Spleen (tissue), 13 donors: ENCODE measurements at places on chromosomes 2 and 18.

GRCh38 chr2:152466980-152467676 lies 132.2 kb downstream of the FMNL2 start:
- DNase-seq: no peak

DNA sequence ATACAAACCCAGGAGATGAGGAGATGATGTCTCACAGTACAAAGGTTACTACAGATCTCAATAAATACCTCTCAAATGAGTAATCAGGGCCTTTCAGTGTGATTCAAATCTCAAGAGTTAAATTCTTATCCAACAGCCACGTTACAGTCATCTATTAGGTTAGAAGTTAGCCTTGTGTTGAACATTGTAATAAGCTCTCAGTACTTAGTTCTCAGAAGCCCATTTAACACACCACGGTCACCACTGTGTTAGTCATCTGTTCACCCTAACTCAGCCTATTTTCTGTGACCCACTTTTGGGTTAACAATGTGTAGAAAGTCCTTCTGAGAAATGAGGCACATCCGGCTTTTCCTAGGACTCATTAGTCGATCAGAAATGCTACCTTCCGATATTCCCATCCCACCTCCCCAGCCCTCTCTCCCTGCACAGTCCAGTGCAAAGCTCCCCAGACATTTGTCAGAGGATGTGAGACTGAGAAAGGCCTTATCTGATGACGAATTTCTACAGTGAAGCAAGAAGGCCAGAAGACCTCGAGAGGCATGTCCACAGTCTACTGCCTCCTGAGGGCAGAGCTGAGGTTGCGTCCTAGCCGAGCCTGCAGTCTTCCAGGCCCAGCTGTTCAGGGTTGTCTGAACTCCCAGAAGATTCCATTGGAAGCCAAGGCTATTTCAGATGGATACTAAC lies 92.6 kb downstream of the ACTR2 start:
- no peak for DNase-seq

DNA sequence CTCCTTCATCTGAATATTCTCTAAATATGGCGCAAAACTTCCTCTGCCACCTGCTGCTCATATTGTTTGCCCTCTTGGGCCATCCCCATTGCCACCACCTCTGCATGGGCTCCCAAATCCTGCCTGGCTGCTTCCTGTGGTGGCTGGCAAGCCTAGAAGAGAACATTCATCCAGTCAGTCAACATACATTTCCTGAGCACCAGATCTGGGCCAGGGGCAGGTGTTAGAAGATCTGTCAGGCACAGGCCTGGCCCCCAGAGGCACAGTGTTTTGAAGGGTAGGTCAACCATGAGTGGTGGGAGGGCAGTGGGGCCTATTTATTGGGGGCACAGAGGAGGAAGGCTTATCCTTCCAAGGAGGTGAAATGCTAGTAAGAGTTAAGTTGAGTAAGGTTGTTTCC lies 73.2 kb downstream of the TMEM247 start:
- no peak for DNase-seq

DNA sequence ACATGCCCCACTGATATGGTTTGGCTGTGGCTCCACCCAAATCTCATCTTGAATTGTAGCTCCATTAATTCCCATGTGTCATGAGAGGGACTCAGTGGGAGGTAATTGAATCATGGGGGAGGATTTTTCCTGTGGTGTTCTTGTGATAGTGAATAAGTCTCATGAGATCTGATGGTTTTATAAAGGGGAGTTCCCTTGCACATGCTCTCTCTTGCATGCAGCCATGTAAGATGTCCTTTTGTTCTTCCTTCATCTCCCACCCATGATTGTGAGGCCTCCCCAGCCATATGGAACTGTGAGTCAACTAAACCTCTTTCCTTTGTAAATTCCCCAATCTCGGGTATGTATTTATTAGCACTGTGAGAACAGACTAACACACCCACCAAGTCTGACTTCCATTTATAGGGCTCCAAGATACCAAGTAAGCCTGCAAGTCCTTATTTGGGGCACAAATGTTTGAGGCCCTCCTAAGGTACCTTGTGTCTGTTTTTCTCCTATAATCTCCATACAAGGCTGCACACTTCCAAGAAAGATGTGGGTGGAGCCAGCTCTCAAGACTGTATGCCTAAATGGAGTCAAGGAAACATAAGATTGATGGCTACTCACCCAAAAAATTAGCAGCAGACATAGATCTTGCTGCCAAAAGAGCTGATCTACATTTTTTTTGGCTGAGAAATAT lies 364.7 kb downstream of the TXNL1 start:
- no peak for DNase-seq

GRCh38 chr2:241931976-241932898 lies 62.7 kb downstream of the RTP5 start:
- DNase-seq: no peak

GRCh38 chr2:39938035-39938835 lies 159.2 kb upstream of the THUMPD2 start:
- no peak for DNase-seq

DNA sequence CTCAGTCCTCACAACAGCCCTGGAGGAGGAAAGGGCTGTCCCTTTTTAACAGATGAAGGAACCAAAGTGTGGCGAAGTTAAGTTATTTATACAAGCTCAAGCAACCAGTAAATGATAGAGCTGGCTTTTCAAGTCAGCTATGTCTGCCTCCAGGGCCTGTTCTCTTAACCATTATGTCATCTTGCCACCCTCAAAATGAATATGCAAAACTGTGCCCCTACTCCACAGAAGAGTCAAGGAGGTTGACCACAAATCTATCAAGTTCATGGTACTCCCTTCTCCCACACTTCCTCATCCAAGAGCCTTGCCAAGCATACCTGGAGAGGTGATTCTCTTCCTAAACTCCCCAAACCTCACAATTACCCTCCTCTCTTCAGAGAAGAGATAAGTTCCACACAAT lies 37.3 kb upstream of the CREB1 start:
- no peak for DNase-seq

DNA sequence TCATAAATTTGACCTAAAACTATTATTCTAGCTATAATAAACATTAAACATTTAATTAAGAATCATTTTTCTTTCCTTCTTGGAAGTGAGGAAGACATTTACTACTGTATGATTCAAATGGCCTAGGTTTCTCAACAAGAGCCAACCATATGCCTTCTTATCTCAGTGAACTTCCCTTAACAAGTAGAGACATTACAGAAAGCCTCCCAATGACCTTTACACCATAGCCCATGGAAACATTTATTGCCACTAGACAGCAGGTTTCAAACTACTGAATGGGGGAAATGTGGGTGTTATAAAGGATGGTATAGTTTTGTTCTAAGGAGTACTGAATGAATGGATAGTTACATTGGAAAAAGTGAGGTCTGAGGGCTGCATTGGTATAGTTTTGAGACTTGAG lies 349.4 kb upstream of the SPRED2 start:
- DNase-seq: no peak
